ENCODE measurements at places on chromosomes 11 and 22. TPM values are rescaled to one million over a fixed set of nuclear protein-coding genes. Genes with fewer than 3 reads are reported as not detected.

OR4A16 gene
- total RNA-seq: not detected

FJX1 gene
- total RNA-seq: 39.0 TPM

TMEM191B gene
- 1.1 TPM for total RNA-seq

SMIM35 gene
- not detected for total RNA-seq

C11orf87 gene
- 0.01 TPM for total RNA-seq

SLN gene
- 0.45 TPM for total RNA-seq

SCGB2A2 gene
- total RNA-seq: not detected

GRM5 gene
- not detected for total RNA-seq

C11orf42 gene
- total RNA-seq: not detected

CNGA4 gene
- 0.10 TPM for total RNA-seq

OR52E8 gene
- not detected for total RNA-seq

SLC22A12 gene
- not detected for total RNA-seq

MS4A3 gene
- not detected for total RNA-seq

FAM227A gene
- total RNA-seq: 1.1 TPM

ACR gene
- not detected for total RNA-seq

ADAMTS8 gene
- 0.69 TPM for total RNA-seq

CBLIF gene
- total RNA-seq: not detected

OR8J3 gene
- total RNA-seq: not detected

MYBPC3 gene
- total RNA-seq: 0.10 TPM

GP1BB gene
- 0.73 TPM for total RNA-seq

RPL3 gene
- 1,696 TPM for total RNA-seq

OR52H1 gene
- total RNA-seq: not detected

RELA gene
- total RNA-seq: 83.8 TPM

CYTH4 gene
- 0.69 TPM for total RNA-seq

ZBTB16 gene
- total RNA-seq: not detected

NXPE4 gene
- total RNA-seq: not detected

SAC3D1 gene
- 48.4 TPM for total RNA-seq

GVQW3 gene
- 1.4 TPM for total RNA-seq

RASGRP2 gene
- 1.1 TPM for total RNA-seq

TYR gene
- not detected for total RNA-seq

ANO9 gene
- 1.1 TPM for total RNA-seq

C11orf91 gene
- total RNA-seq: 1.0 TPM

WT1 gene
- 6.1 TPM for total RNA-seq

AIFM3 gene
- 3.4 TPM for total RNA-seq

KCNQ1OT1 gene
- 0.05 TPM for total RNA-seq

JAM3 gene
- 4.4 TPM for total RNA-seq

CCDC117 gene
- 14.6 TPM for total RNA-seq

GRK3 gene
- 3.4 TPM for total RNA-seq

KBTBD3 gene
- 0.89 TPM for total RNA-seq

LRRN4CL gene
- not detected for total RNA-seq

SYT13 gene
- 8.9 TPM for total RNA-seq

MRGPRE gene
- 0.10 TPM for total RNA-seq

TMX2 gene
- total RNA-seq: 175 TPM

CHST1 gene
- total RNA-seq: 1.2 TPM

RPS6KB2 gene
- 51.0 TPM for total RNA-seq

PHLDB1 gene
- 10.5 TPM for total RNA-seq

BCO2 gene
- total RNA-seq: 0.93 TPM

ZMAT5 gene
- 20.1 TPM for total RNA-seq

CSF2RB gene
- not detected for total RNA-seq

OR5D16 gene
- not detected for total RNA-seq

RCOR2 gene
- 1.3 TPM for total RNA-seq
